ENCODE measurements at places on chromosomes 16 and 17.

- no peak for DNase-seq
Measured at GRCh38 chr16:28053461-28053860, 10.1 kb downstream of the GSG1L start.

- no peak for DNase-seq
Measured at GRCh38 chr16:16048904-16049582, 99.6 kb downstream of the ABCC1 start.

DNA sequence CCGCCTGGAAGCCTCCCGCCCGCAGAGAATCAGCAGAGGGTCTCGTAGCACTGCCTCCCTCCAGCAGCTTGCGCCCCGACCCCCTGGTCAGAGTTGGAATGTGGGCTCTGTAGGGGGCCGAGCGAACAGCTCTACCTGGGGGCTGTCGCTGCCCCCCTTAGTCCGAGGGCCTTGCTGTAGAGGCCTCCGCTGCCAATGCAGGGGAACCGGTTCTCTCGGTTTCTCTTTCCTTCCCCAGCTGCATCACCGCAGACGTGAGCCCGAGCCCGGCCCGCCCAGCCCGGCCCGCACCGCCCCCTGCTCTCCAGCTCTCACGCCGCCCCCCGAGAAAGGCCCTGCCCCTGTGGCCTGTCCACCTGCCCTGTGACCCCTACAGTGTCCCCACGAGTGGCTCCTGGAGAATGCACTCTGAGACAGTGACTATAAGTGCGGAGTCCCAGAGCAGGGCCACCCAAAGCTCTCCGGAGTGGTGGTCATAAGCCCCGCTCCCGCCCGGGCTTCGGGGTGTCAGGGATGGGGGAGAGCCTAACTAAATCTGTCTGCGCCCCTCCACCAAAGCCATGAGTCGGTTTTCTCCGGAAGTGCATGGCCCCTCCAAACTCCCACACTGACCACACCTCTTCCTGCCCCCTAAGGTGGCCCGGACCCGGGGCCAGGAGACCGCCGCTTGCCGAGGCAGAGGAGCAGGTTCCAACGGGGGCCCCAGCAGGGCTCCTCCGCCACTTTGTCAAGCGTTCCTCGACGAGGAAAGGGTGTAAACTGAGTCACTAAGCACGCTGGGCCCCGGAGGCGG lies 1.7 kb downstream of the ARHGAP27 start:
- peak; percentile 20 for DNase-seq

- DNase-seq = no peak
Measured at GRCh38 chr16:1178295-1178910, 25.5 kb downstream of the CACNA1H start.

- DNase-seq = no peak
Measured at GRCh38 chr17:35082073-35082657, 18.7 kb upstream of the RFFL start.

GRCh38 chr17:72205822-72206221 lies 85.0 kb downstream of the SOX9 start:
- DNase-seq = no peak

DNA sequence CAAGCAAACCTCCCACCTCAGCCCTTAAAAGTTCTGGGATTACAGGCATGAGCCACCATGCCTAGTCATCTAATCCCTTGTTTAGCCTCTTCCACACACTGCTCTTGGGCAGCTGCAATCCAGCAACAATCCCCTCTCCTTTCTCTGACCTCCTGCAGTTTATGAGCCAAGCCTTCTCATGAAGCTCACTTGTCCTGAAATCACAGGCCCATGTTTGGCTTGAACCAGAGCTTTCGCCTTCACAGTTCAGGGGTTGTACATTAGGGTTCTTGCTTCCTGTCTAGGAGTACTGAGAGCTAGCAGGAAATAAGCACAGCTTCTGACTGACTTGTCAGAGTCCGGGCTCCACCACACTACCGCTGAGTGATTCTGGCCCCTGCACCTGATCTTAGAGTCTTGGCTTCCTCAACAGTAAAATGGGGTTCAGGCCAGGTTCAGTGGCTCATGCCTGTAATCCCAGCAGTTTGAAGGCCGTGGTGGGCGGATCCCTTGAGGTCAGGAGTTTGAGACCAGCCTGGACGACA lies 16.3 kb downstream of the ERAL1 start:
- DNase-seq = peak; percentile 77

DNA sequence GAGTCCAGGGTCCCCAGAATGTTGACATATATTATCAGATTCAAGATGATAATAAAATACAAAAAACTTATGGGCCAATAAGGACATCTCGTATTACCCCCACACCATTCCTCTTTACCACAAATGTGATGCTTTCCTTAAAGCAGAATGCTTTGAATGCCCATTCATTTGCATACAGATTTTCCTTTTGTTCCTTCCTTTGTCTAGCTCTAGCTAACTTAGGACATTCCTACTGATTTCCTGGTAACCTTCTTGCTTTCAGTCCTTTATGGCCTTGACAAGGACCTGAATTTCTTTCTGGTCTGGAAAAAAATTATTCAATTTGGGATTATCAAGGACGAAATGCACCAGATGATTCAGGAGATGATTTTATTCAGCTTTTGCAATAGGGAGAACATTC lies 304.0 kb downstream of the TMEM114 start:
- no peak for DNase-seq

- DNase-seq = no peak
Measured at GRCh38 chr17:58728798-58729197, 26.9 kb upstream of the PPM1E start.

DNA sequence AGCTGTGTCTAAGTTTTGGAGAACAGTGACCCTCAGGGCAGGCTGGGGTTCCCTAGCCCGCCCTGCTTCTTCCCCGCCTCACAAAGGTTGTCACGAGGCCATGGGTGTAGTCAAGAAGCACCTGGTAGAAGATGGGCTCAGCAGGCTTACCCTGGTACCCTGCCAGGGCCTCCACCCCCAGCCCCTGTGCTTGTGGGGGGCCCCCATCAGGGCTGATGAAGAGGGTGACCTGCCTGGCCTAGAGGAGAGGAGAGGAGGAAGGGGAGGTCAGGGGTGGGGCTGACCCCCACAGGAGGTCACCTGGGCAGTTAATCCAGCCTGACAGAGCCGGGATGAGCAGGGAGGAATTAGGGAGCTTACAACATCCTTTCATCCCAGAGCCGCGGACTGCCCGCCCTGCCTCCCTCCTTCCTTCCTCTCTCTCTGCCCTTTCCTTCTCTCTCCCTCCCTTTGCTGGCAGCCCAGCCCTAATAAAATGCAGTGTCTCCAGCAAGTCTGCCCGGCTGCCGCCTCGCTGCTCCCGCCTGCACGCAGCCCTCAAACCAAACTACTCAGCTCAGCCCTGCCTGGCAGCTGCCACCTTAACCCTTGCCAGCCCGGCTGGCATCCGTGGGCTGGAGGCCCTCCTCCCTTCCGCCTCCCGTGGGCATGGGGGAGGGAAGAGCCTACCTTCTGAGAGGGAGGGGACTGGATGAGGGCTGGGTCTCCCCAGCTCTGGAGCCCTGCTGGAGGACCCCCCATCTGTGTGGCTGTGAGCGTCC lies 7.2 kb downstream of the DLX3 start:
- DNase-seq = no peak

DNA sequence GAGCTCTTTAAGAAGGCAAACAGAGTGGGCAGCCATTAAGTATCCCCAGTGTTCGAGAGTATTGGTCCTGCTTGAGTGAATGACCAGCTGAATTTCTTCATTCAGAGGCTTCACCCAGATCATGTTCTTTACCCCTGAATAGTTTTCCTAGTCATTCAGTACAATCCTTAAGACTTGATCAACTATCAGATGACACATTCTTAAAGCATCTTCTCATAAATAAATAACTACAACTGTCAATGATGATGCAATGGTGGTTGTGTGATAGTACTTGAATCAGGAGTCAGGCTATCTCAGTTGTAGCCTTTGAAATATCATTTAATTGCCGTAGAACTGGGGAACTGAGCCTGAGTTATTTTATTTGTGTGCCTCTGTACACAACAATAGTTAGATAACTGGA lies 416.8 kb upstream of the CCL2 start:
- DNase-seq = no peak

DNA sequence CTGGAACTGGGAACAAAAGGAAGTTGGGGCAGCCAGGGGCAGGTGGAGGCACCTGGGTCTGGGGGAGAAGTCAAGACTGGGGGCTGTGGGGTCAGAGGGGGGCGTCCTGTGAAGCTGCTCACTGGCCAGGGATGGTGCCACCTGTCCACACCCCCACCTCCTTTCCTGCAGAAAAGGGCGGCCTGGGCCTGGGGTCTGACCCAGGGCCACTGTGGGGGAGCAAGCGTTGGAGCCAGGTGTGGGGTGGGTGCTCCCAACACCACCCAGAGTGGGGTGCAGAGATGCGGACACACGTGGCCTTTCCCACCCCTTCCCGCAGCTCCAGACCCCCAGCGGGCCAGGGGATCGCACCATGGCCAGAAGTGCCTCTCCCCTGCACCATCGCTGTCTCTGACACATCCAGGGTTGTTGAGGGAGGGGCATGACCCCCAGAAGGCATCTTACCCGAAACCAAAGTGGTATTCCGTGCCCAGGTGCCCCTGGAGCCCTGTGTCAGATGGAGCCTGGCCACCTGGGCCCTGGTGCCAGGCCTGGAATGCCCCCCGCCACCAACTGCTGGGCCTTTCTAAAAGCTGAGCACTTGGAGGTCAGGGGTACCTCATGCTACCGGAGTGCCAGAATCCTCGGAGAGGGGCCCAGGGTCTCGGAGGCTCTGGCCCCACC lies 2.6 kb upstream of the SLC16A3 start:
- no peak for DNase-seq

GRCh38 chr17:82858376-82859126 lies 18.7 kb upstream of the ZNF750 start:
- DNase-seq = no peak

DNA sequence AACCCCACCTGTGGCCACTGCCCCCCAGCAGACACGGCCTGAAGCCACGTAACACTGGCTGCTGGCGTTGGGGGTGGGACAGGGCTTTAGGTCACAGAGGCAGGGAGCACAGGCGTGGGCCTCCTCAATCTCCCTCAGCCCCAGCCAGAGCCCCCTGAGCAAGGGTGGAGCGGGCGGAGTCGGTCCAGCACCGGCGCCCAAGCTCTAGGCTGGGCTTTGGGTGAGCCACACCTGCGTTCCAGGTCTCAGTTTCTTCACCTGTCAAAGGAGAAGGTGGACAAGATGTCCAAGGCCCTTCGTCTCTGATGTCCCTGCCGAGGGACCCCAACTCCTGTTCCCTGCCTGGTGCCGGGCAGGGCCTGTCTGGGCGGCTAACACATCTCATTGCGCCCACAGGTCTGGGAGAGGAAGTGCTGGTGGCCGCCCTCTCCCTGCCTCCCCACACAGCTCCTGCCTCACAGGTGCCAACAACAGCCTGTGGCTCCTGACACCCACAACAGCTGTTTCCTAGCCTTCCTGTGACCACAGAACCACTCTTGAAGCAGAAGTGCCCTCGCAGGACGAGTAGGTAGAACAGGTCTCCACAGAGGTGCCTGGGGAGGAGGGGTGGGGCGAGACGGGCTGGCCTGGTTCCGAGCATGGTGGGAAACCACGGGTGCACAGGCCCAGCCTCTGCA lies 12.0 kb downstream of the FAM83G start:
- DNase-seq = no peak

DNA sequence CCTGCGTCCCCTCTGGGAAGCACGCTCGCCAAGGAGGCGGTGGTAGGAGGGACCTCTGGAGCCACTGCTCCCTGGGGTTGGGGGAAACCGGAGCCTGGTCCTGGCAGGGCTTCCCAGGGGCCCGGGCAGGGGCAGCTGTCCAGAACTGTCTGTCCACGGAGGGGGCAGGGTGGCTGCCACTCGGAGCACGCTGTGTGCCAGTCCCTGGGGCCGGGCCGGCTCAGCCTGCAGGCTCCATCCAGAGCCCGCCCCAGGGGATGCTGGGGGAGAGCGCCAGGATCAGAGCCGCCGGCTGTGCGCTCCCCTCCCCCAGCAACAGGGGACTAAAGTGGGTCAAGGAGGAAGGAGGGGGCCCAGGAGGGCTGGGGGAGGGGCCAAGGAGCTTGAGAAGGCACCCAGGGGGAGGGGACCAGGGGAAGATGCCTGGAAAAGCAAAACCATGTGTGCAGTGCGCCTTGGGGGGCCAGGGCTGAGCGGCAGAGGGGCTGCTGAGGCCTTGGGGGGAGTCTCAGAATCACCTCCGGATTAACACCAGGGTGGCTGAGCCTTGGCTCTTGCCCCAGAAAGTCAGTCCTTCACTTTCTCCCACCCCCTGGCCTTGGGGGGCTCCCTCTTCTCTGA lies 21.3 kb downstream of the ZNF423 start:
- no peak for DNase-seq

GRCh38 chr16:51197953-51198748 lies 47.1 kb upstream of the SALL1 start:
- no peak for DNase-seq

- DNase-seq = no peak
Measured at GRCh38 chr16:57502048-57502775, 15.9 kb upstream of the DOK4 start.

DNA sequence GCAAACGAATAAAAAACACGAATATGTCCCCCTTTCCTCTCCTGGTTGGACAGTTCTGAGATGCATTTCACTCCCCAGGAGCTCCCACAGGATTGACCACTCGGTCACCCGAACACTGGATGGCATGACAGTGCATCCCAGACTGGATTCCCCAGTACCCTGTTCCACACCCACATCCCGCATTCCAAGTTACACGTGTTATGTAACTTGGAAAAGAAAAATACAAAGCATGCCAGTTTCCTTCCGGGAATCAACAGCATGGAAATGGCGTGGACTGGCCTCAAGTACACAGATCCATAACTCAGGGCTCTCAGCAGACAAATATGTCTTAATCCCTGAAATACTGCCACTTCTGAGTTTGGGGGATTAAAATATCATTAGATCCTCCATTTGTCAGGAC lies 12.6 kb upstream of the KLHL36 start:
- no peak for DNase-seq

- peak; percentile 64 for DNase-seq
Measured at GRCh38 chr16:54936201-54936978, 5.7 kb downstream of the IRX5 start.

- no peak for DNase-seq
Measured at GRCh38 chr16:66381585-66382170, 15.2 kb downstream of the CDH5 start.

DNA sequence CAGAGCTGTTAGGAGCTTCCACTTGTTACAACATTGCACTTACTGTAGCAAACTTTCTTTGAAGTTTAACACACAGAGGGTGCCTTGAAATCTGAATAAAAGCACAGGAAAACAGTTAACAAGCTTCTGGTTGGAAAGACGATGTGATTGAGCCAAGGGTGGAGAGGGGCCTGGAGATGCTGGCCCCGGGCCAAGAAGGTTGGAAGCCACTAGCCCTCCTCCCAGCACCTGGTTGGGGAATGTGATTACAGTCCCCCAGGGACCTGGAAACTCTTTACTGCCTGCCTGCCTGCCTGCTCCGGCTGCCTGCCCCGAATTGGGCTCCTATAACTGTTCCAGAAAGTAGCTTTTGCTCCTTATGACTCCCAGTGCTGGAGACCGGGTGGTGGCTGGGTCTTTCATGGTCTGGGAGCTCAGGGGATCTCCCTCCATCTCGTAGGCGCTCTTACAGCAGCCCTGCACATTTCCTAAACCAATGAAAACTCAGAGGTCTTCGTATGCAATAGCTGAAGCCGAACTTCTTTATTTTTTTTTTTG lies 48.0 kb upstream of the ZFHX3 start:
- no peak for DNase-seq

- no peak for DNase-seq
Measured at GRCh38 chr17:65473985-65474384, 87.5 kb downstream of the AXIN2 start.

Measured in MV-4-11 (cell line).